Central memory CD8-positive, alpha-beta T cell (primary cell): ENCODE measurements at places on chromosomes 16 and 17.

DNA sequence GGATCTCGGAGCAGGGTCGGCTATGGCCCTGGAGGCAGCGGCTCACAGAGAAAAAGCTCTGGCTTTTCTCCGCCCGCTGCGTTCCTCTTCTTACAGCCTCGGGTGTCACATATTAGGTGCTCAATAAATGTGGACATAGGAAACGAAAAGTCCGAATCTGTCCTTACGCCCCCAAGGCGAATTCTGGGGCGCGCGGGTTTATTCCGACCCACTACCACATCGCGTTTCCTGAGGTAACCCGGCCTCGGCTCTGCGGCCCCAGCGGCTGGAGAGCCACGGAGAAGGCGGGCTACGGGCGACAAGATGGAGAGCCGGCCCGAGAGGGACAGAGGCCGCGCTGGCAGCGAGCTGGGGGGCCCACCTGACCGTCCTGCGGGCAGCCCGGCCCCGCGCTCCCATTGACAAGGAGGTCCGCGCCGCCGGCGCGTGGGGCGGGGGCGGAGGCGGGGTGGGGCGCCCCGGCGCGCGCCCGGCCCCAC lies 573 bp upstream of the GNAO1 start:
- H3K4me3 ChIP-seq, result peak overlapping the region; percentile 84
- H3K4me1 ChIP-seq, result peaks cover 21% of the 10 kb centered on the region
- H3K36me3 ChIP-seq, result peaks cover 11% of the 10 kb centered on the region
- no peaks in the 10 kb centered on the region for H3K27me3 ChIP-seq
- peak overlapping the region; percentile 84 for H3K27ac ChIP-seq

DNA sequence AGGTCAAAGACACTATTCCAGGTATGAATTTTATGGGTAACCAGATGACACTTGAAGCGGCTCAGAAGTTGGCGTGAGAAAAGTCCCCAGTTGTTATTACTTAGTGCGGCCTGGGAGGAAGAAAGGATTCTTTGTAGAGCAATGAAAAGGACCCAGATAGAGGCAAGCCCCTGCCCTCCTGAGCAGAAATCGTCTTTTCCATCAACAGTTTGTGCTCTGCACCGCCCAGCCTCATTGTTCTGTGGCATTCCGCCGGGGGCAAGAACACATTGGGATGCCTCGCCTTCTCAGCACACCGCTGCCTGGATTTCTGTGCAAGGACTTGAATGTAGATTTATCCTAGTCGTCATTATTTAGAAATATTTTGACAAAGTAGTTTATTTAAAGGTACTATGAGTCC lies 32.7 kb upstream of the CRHR1 start:
- H3K36me3 ChIP-seq, result no peaks in the 10 kb centered on the region
- no peak for DNase-seq
- peaks cover 79% of the 10 kb centered on the region for H3K27me3 ChIP-seq

DNA sequence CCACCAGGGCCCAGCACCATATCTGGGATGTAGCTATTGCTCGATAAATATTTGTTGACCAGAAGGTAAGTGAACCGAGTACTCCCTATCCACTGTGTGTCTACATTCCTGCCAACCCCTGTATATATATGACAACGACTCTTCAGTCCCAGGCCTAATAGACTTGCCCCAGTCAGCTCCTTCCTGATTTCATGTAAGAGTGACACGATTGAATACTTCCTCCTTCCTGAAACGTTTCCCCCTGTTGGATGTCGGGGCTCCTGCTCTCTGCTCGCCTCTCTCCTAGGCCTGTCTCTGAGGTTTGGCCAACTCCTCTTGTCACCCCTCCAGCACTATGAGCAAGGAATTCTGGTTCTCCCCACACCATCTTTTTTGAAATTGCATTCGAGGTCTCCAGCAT lies 178.9 kb downstream of the PRKCA start:
- H3K4me1 ChIP-seq, result no peaks in the 10 kb centered on the region
- H3K4me3 ChIP-seq, result no peak overlapping the region
- no peak overlapping the region for H3K27ac ChIP-seq
- H3K36me3 ChIP-seq, result no peaks in the 10 kb centered on the region
- no peak for DNase-seq

GRCh38 chr17:80836971-80837481 lies 154.6 kb upstream of the CHMP6 start:
- H3K27me3 ChIP-seq, result no peaks in the 10 kb centered on the region
- no peak for DNase-seq
- H3K36me3 ChIP-seq, result peaks cover 12% of the 10 kb centered on the region

DNA sequence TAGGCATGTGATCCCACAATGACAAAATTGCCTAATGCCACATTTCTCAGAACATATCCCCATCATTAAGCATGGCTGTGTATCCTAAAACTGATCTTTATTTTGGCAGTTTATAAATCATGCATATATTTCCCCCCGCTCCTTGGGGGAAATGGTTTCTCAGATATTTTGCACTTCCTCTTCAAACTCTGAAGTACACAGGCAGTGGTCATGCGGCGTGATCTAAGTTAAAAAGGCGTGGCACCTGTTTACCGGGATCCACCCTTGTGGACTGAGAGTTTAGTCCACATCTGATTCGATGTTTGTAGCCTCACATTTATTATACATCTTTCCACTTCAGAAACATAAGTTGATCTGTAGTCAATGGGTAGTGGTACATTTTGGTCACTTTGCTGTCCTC lies 51.4 kb downstream of the USP10 start:
- no peak for DNase-seq
- H3K36me3 ChIP-seq, result peaks cover 16% of the 10 kb centered on the region
- H3K27ac ChIP-seq, result no peak overlapping the region
- H3K4me1 ChIP-seq, result peaks cover 59% of the 10 kb centered on the region

DNA sequence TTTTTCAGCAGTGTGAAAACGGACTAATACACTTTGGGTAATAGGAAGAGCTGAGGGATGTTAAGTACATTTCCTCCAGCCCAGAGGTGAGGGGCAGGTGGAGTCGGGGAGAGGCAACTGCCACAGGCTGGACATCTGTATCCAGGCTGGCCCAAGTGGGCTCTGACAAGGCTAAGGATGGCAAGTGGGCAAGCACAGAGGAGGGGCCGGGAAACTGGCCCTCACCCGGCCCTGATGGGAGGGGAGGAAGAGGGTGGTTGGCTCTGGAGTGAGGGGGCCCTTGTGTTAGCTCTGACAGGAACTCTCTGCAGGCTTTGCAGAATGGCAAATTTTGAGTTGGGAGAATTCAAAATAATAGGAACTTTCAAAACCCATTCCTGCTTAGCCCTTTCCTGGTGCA lies 251.0 kb upstream of the TNRC6C start:
- no peak for DNase-seq
- H3K4me1 ChIP-seq, result no peaks in the 10 kb centered on the region
- no peak overlapping the region for H3K4me3 ChIP-seq
- peaks cover 21% of the 10 kb centered on the region for H3K27me3 ChIP-seq

- DNase-seq, result no peak
- H3K27ac ChIP-seq, result no peak overlapping the region
- peaks cover 31% of the 10 kb centered on the region for H3K27me3 ChIP-seq
- H3K36me3 ChIP-seq, result peaks cover 2% of the 10 kb centered on the region
- H3K4me3 ChIP-seq, result no peak overlapping the region
These were observed 29.7 kb downstream of the ARL4D start for GRCh38 chr17:43428524-43428923.

GRCh38 chr17:50507871-50508572 lies at the start of gene MYCBPAP:
MYCBPAP (plus strand) TSS chr17:50508439; CDS start chr17:50508675, 236 bp downstream.
- H3K27me3 ChIP-seq, result no peaks in the 10 kb centered on the region
- peak within 1 kb of the TSS; percentile 92 for H3K4me3 ChIP-seq
- H3K27ac ChIP-seq, result peak within 1 kb of the TSS; percentile 88
- DNase-seq, result peak; percentile 59

- peaks cover 10% of the 10 kb centered on the region for H3K27me3 ChIP-seq
- H3K4me3 ChIP-seq, result no peak overlapping the region
- DNase-seq, result no peak
- peaks cover 2% of the 10 kb centered on the region for H3K36me3 ChIP-seq
These were observed 25.2 kb downstream of the BCO1 start for GRCh38 chr16:81263470-81264220.

GRCh38 chr17:60383379-60383778 lies 8.6 kb downstream of the USP32 start:
- no peaks in the 10 kb centered on the region for H3K36me3 ChIP-seq
- H3K27me3 ChIP-seq, result no peaks in the 10 kb centered on the region
- H3K4me1 ChIP-seq, result peaks cover 46% of the 10 kb centered on the region
- no peak overlapping the region for H3K4me3 ChIP-seq
- no peak for DNase-seq
- no peak overlapping the region for H3K27ac ChIP-seq

- no peak overlapping the region for H3K4me3 ChIP-seq
- no peak for DNase-seq
- peaks cover 2% of the 10 kb centered on the region for H3K36me3 ChIP-seq
- H3K27me3 ChIP-seq, result no peaks in the 10 kb centered on the region
These were observed 452.3 kb downstream of the CNTNAP4 start for GRCh38 chr16:76729525-76729924.

- H3K4me1 ChIP-seq, result peaks cover 81% of the 10 kb centered on the region
- peak overlapping the region; percentile 41 for H3K27ac ChIP-seq
- DNase-seq, result no peak
- no peaks in the 10 kb centered on the region for H3K27me3 ChIP-seq
- H3K36me3 ChIP-seq, result peaks cover 35% of the 10 kb centered on the region
These were observed 7.6 kb downstream of the ALKBH5 start for GRCh38 chr17:18191236-18191667.
